ENCODE measurements at places on chromosomes 7 and 10.

- DNase-seq: peak; percentile 26
These were observed 46.4 kb downstream of the ESYT2 start for GRCh38 chr7:158782761-158783401.

GRCh38 chr7:4876586-4876985, 6.9 kb downstream of the RADIL start:
- DNase-seq: no peak

- no peak for DNase-seq
These were observed 374.9 kb upstream of the CELF2 start for GRCh38 chr10:10642751-10643150.

GRCh38 chr10:97025613-97026242, 160.0 kb downstream of the SLIT1 start:
- peak; percentile 32 for DNase-seq

GRCh38 chr7:18684916-18685315, 189.4 kb downstream of the HDAC9 start:
- no peak for DNase-seq

All from CD14-positive monocyte (primary cell).